AG04450 (cell line): ENCODE measurements at places on chromosomes 6 and 20.

GRCh38 chr6:119647309-119647708, 297.7 kb upstream of the MAN1A1 start:
- no peak for DNase-seq

DNA sequence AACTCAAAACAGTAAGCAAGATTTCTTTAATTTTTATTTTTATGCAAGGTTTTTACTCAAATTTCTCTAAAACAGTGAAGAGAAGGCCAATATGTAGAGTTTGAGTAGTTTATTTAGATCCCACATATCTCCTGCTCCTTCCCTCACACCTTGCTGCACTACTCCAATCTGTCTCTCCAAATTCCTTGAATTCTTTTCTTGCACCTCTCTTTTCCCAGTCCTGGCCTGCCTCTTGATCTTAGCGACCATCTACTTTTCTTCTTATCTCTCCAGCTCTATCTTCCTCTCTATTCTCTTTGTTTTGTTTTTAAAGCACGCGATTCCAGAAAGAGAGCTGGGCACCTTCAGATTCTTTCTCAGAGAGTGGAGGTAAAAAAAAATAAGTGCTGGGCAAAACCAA, 86.7 kb upstream of the KCNQ5 start:
- DNase-seq, result no peak

GRCh38 chr6:142612956-142613355, 311.1 kb downstream of the ADGRG6 start:
- DNase-seq, result no peak

GRCh38 chr20:62768551-62769287, 27.6 kb upstream of the MRGBP start:
- peak; percentile 3 for DNase-seq
